ENCODE measurements at places on chromosomes 7 and 10. TPM values are rescaled to one million over a fixed set of nuclear protein-coding genes. Genes with fewer than 3 reads are reported as not detected.

Gene CH25H
- 1.2 TPM for total RNA-seq

Gene NUDT13
- total RNA-seq: 0.86 TPM

Gene GPR37
- total RNA-seq: 6.6 TPM

Gene MBLAC1
- total RNA-seq: 2.6 TPM

Gene PRKAR1B
- total RNA-seq: 12.0 TPM

Gene ADIRF
- 131 TPM for total RNA-seq

Gene SMO
- 13.8 TPM for total RNA-seq

All from suprapubic skin (tissue), 4 donors.